ENCODE measurements at places on chromosomes 11 and 22.

DNA sequence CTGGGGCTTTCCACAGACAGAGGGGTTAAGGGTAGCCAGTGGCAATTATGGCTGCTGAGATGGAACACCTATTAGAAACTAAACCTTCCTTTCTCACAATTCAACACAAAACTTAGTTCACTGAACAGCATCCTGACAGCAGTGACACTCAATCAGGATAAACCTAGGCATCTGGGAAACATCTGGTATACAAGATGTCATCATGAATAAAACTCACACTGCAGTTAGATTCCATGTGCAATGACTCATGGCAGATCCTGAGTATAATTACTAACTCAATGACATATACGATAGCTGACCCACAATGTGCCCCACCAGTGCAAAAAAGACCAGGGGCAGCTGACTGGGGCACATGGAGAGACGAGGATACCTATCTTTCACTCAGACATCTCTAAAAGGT is 17.7 kb downstream of the RBFOX2 start:
- no peak for DNase-seq

DNA sequence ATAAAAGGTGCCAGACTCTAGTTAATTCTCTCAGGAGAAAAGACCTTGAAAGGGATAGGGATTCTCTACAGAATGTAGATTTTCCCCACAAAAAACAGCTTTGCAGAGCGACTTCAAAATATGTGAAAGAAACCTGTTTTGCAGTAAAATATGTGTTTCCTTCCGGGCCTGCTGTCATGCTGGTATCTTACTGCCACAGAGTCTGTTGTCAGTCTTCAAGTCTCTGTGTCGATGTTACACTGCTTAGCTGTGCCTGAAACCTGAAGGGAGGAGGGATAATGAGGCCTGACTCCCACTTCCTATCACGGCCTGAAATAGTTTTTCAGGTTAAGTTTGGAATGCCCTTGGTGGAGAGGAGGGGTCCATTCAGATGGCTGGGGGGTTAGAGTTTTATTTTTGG is 1.7 kb upstream of the DGCR2 start:
- no peak for DNase-seq

GRCh38 chr11:63212742-63213141 is 30.7 kb downstream of the SLC22A25 start:
- no peak for DNase-seq

GRCh38 chr11:59867946-59868345 is 1.7 kb upstream of the TCN1 start:
- DNase-seq = no peak

DNA sequence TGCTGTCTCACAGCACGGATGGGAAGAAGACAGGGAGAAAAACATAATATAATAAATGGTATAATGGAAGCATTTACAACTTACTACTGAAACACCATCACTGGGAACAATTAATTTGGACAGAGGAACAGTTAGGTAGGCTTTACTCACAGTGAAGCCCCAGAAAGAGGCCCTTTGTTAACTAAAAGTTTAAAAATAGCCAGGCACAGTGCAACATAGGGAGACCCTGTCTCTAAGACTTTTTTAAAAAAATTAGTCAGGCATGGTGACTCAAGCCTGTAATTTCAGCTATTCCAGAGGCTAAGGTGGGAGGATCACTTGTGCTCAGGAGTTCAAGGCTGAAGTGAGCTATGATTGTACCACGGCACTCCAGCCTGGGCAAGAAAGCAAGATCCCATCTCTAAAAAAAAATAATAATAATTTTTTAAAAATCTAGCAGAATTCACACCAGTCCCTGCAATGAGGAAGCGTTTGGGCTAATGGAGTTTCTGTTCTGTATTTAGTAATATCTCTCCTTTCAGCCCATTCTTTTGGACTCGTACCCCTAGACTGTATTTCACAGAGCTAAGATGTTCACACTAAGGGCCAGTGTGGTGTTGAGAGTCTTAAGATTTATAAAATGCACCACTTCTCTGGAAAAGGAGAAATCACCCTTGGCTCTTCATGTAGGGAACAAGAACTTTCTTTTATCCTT is 275.5 kb downstream of the SOX6 start:
- no peak for DNase-seq

- peak; percentile 91 for DNase-seq
These were observed 2.0 kb upstream of the PTDSS2 start for GRCh38 chr11:447923-448731.

GRCh38 chr11:72971192-72971967 is 157.2 kb downstream of the ATG16L2 start:
- no peak for DNase-seq

DNA sequence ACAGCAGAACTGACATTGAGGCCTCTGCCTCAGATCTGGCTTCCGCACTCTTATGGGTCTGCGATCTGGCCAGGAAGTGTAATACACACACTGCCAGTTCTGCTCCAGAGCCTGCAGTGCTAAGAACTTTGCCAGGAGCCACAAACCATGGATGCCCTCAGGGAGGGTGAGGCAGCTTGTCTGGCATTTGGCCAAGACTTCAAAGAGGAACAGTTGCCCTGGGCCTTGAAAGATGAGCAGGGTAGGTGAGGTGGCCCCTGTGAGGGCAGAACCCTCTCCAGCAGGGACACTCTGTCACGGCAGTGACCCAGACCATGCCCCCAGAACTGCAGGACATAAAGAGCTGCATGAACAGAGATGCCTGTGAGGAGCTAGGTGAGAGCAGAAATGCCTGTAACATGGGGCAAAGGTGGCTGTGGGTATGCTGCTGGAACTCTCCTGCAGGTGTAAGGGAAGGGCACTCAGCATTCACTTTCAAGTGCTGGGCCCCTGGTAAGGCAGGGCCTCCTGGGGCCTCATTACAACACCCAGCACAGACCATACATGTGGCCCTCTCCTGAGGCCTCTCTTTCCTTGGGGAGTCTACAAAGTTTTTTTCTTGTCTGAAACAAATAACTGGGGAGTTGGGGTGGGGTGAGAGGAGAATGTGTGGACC is 47.3 kb downstream of the NEU3 start:
- DNase-seq = no peak

GRCh38 chr11:1305501-1306056 is 3.9 kb downstream of the TOLLIP start:
- no peak for DNase-seq

DNA sequence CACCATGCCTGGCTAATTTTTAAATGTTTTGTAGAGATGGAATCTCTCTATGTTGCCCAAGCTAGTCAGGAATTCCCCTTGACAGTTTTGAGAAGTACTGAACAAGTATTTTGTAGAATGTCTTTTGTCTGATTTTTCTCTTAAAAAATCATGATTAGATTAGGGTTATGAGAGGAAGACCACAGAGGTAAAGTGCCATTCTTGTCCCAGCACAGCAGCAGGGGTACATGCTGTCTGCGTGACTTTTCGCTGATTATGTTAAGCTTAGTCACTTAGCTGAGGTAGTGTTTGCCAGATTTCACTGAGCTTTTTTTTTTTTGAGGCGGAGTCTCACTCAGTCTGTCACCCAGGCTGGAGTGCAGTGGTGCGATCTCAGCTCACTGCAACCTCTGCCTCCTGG is 13.6 kb upstream of the NUP160 start:
- DNase-seq = no peak

DNA sequence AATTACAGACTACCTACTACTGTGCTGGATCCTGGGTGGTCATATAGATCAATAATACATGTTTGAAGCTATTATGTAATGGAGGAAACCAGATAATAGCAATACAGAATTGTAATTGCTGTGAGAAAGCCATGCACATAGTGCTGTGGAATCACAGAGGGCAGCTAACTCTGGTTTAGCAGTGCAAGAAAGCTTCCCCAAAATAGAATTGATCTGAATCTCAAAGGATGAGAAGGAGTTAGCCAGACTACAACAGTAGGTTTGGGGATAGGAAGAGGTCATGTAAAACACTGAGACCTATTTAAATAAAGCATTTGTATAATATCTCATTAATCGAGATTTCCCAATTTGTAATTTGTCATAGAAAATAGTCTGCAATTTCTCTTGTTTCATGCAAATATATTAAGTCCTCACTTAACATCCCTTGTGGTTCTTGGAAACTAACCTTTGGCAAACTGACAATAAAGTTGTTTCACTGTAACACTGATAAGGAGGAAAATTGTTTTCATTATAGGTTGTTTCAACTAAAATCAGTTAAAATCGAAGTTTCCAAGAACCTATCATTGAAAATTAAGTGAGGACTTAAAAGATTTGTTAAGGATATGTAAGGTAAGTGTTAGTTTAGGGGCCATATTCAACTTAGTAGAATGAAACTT is 7.6 kb downstream of the C11orf58 start:
- no peak for DNase-seq

- DNase-seq = no peak
These were observed 112.6 kb downstream of the ARL14EP start for GRCh38 chr11:30435488-30435887.

- DNase-seq = no peak
These were observed 1.7 kb upstream of the GAB2 start for GRCh38 chr11:78419327-78419726.
